Sciatic nerve (tissue), 2 donors: ENCODE measurements at places on chromosomes 3 and 15. TPM values are rescaled to one million over a fixed set of nuclear protein-coding genes. Genes with fewer than 3 reads are reported as not detected.

DNA sequence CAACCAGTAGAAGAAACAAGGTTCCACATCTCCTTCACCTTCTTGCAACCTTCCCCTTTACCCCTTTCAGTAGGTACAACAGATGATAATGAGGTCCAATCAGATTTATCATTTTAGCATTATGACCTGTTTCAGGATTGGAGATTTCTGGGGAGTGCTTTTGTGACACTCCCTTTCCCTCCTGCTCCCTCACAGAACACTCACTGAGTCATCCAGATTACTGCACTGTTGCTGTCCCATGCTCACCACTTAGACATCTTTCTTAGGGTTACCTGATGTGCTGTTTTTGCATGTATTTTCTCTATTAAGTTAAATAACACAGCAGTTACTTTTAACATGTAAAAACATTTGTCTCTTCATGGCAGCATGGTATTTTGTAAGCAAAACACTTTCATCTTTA is 118.5 kb downstream of the MFSD1 start:
- no peak for DNase-seq

MIX23 gene
- 28.1 TPM for total RNA-seq

DNA sequence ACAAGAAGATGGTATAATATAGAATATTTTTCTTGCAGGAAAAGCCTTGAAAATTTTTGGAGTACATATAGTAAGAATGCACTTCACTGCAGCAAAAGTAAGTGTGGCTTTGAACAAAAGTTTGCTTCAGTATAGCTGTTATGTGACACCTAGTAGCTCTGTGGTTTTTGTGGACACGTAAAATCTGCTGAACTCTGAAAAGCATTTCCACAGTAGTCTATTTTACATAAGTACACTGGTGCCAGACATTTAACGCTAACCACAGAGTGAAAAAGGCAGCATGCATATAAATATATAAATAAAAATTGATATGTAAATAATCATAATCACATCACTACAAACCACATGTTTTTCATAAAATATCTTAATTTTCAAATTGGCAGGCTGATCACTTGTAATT is 39.8 kb downstream of the CGGBP1 start:
- no peak for DNase-seq

GRCh38 chr3:59559721-59560435 is 510.1 kb upstream of the CFAP20DC start:
- no peak for DNase-seq

DNA sequence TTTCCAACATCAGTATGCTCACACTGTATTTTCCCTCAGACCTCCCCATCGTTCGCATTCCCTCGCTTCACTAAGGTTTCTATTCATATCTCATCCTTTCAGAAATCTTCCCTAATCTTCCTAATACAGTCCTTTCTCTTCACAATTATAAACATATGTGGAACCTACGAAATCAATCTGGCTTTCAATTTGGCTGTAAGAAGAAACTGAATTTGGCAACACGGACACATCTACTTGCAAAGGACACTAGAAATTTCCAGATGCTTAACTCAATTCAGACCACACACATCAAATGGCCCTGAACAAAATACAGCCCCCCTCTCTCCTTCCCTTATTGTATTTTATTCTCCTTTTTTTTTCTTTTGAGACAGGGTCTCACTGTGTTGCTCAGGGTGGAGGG is 39.1 kb upstream of the TM4SF19 start:
- no peak for DNase-seq

GRCh38 chr3:170697131-170697530 is 111.3 kb upstream of the SLC7A14 start:
- DNase-seq, result no peak

GP9 gene
- total RNA-seq, result 0.53 TPM

RASGRP1 gene
- total RNA-seq, result 1.2 TPM

DNA sequence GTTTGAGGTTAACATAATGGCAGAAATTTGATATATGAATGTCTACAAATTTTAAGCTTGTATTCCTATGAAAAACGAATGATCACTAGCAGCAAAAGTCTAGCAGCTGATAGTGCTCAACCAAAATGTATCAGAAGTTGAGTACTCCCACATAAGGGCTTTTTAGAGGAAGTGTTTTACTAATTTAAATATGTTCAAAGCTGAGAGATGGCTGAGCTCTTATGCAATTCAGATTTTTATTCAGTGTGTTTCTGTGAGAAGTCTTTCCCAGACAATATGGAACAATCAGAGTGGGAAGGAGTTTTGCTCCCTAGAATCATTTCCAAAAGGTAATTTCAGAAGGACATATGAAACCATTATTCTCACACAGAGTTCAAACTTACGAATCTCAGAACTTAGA is 327.0 kb downstream of the ZPLD1 start:
- no peak for DNase-seq

- no peak for DNase-seq
These were observed 38.8 kb downstream of the ADCY5 start for GRCh38 chr3:123410149-123410515.

PAK6 gene
- total RNA-seq, result 0.31 TPM

DNA sequence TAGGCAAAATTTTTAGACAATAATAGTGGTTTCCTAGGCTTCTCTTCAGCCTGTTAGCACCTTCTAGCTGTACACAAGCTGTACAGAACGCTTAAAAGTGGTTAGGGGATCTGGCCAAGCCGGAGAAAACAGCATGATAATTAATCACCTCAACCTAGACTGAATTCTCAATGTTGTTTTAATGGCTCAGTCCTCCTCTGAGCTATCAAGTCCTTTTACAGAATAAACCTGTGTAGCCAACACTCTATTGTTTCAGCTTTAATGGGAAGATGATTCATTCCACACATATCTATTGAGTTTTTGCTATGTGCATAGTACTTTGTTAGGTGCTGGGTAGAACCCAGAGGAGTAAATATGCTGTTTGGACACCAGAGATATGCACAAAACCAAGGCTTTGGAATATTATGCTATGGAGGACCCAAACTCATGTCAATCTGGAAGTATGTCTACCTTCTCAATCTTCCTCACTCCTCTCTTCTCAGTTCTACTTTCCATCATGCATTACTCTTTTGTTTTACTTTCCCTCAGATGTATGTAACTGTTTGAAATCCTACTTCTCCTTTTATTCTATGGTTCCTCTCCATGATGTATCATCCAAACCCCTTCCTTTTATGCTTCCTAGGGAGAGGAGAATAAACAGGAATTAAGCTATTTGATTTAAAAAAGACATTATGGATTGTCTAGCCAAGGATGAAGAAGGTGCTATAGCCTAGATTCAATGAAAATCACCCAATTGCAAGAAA is 27.6 kb upstream of the UBE2E2 start:
- DNase-seq, result no peak

GRCh38 chr3:155556531-155556930 is 188.3 kb downstream of the PLCH1 start:
- DNase-seq, result no peak

- DNase-seq, result no peak
These were observed 368.2 kb downstream of the OCA2 start for GRCh38 chr15:27730868-27731267.

GRCh38 chr3:73228959-73229358 is 167.5 kb downstream of the EBLN2 start:
- DNase-seq, result no peak

DNA sequence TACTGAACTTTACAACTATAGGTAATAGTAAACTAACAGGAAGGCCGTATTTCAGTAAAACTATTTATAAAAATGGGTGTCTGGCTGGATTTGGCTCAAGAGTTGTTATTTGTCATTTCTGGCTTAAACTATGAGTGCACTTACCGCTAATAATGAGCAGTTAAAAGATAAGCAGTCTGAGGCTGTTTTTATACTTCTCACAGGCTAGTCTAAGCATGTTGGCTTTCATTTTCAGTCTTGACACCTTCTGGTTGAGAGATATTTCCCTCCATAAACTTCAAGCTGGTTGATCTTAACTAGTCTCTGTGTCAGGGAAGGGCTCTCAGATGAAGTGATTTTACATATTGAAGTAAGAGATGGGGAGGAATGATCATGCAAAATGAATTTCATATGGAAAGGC is 96.1 kb downstream of the RSRC1 start:
- no peak for DNase-seq

DNA sequence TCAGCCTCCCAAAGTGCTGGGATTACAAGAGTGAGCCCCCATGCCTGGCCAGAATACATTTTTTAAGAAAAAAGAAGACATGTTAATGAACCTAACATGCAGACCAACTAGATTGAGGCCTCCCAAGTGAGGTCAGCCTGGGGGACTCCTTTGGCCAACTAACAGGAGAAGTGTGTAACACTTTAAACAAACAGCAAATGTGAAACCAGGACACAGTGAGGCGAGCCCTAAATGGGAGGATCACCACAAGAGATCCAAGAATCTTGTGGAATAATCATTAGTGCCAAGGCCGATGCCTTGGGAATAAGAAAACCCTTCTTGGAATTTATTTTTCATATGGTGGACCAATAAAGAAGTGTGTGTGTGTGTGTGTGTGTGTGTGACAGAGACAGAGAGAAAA is 73.9 kb downstream of the ATP10A start:
- DNase-seq, result peak; percentile 55

TAGLN3 gene
- 0.62 TPM for total RNA-seq

KCNMB3 gene
- total RNA-seq, result 3.8 TPM

DNA sequence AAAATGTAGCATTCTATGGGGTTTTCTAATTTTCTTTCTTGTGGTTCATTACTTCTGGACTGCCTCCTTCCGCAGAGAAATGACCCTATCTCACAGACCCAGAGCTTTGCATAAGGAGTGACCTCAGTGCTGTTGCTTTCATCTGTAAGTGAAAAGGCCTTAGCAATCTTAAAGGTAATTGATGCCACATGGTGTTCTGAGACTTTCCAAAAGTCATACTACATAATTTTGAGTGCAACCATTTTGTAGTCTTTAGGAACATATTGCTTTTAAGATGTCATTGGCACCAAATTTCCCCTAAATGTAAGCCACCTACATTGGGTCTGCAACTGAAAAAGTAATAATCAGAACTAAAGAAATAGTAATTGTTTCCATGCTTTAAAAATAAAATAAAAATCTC is 9.2 kb upstream of the HHLA2 start:
- no peak for DNase-seq

- no peak for DNase-seq
These were observed 1443.7 kb upstream of the CADM2 start for GRCh38 chr3:83515123-83515522.

TMEM207 gene
- not detected for total RNA-seq

MUC20 gene
- 28.7 TPM for total RNA-seq

SLC28A2 gene
- not detected for total RNA-seq

GRCh38 chr15:80177156-80177555 is 24.4 kb downstream of the FAH start:
- no peak for DNase-seq

DNA sequence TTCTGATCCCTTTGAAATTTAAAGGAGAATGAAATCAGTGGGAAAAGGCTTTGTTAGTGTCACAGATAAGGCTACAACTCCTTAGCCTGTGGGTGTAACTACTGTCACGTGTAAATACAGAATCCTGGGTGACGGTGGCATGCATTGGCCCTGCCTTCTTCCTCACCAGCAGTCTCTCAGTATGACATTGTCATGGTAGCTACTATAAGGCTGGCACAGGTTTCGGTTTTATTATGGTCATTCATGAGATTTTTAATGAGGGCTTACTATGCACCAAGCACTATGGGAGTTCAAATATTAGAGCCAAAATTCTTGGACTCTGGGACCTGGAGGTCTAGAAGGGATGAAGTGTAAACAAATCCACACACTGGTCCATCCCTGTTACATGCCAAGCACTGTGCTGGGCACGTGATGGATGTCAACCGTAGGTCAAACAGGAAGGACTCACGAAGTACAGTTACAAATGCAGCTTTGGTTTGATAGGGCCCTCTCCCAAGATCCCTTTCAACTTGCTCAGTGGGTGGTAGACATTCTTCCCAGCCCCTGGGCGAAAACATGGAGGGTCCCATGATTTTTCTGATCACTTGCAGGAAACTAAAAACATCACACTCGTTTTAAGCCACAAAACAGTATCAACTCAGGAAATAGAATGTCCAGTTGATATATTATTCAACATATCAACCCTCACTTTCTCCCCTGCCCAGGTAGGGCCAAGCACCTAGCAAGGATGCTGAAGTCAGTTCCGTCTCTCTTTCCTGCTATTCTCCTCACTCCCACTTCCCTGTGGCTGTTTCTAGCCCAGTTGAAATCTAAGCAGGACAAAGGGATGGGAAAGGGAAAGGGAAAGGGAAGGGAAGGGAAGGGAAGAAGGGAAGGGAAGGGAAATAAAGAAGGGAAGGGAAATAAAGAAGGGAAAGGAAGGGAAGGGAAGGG is 25.3 kb downstream of the BFSP2 start:
- DNase-seq, result no peak

- DNase-seq, result no peak
These were observed at the start of gene LTK for GRCh38 chr15:41513506-41514227. TSS of gene LTK (minus strand) at chr15:41513827. CDS start at chr15:41513709, 118 bp downstream.

DNA sequence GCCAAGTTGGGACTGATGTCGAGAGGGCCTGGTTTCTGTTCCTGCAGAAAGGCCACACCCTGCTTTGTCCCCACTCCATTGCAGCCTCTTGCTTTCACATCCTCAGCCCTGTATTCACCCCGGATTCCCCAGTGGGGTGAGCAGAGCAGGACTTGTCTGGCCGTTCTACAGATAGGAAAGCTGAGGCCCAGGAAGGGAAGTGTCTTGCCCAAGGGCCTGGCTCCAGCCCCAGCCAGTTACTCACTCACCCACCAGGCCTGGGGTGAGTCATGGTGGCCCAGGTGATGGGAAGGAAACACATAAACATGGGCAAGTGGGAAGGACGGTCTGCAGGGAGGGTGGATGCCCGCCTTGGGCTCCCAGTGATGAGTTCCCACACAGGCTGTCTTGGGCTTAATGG is 6.1 kb upstream of the DUSP7 start:
- no peak for DNase-seq

GRCh38 chr3:38620236-38620635 is 29.3 kb downstream of the SCN5A start:
- DNase-seq, result no peak

DNA sequence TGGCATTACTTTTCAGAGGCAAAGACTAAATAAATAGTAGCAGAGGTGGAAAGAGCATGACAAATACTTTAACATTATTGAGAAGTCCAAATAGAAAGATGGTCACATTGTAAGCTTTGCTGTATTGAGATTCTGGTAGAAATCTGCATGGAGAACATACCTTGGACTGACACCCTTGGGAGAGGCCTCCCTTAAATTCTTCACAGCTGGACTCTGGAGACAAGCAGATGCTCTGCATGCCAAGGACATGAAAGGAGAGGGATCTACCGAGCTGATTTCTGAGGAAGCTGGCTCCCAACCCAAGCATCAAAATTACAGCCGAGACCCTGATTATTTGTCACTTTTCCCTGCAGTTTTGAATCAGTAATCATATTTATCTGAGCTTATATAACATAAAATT is 212.5 kb upstream of the COL8A1 start:
- no peak for DNase-seq

- no peak for DNase-seq
These were observed 41.4 kb upstream of the CCDC80 start for GRCh38 chr3:112682361-112682760.
